ENCODE measurements at places on chromosomes 3 and 15. TPM values are rescaled to one million over a fixed set of nuclear protein-coding genes. Genes with fewer than 3 reads are reported as not detected.

DNA sequence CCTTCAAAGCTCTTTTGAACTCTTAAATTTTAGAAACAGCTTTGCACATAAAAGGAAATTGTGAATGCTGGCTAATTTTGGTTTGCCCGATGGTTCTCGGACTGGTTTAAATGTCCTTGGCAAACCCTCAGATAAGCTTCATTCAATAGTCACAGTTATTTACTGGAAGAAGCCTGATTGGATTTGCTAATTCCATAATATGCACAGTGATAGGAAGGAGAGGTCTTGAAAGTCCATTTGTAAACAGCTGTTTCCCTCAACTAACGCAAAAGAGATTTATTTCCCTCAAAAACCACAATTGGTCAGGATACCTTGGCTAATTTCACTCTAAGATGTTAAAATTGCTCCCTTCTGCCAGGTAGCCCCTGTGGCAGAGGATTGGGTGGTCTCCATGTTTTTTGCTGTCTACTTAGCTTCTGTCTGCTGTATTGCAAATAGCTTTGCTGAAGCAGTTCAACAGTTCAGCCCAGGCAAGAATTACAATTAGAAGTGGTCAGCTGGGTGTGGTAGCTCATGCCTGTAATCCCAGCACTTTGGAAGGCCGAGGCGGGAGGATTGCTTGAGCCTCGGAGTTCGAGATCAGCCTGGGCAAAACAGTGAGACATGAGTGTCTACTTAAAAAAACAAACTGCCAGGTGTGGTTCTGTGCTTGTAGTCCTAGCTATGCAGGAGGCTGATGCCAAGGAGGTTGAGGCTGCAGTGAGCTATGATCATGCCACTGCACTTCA, 30.6 kb upstream of the PROK2 start:
- H3K4me3 ChIP-seq = no peak overlapping the region
- H3K4me1 ChIP-seq = peaks cover 8% of the 10 kb centered on the region
- H3K27me3 ChIP-seq = no peaks in the 10 kb centered on the region
- H3K36me3 ChIP-seq = no peaks in the 10 kb centered on the region

The GOLGA6L25 gene
- not detected for polyA plus RNA-seq

GRCh38 chr3:144431134-144431533, 459.5 kb downstream of the DIPK2A start:
- no peaks in the 10 kb centered on the region for H3K4me1 ChIP-seq
- DNase-seq = no peak
- no peak overlapping the region for H3K4me3 ChIP-seq
- no peaks in the 10 kb centered on the region for H3K36me3 ChIP-seq
- H3K27me3 ChIP-seq = no peaks in the 10 kb centered on the region
- no peak overlapping the region for H3K27ac ChIP-seq

DNA sequence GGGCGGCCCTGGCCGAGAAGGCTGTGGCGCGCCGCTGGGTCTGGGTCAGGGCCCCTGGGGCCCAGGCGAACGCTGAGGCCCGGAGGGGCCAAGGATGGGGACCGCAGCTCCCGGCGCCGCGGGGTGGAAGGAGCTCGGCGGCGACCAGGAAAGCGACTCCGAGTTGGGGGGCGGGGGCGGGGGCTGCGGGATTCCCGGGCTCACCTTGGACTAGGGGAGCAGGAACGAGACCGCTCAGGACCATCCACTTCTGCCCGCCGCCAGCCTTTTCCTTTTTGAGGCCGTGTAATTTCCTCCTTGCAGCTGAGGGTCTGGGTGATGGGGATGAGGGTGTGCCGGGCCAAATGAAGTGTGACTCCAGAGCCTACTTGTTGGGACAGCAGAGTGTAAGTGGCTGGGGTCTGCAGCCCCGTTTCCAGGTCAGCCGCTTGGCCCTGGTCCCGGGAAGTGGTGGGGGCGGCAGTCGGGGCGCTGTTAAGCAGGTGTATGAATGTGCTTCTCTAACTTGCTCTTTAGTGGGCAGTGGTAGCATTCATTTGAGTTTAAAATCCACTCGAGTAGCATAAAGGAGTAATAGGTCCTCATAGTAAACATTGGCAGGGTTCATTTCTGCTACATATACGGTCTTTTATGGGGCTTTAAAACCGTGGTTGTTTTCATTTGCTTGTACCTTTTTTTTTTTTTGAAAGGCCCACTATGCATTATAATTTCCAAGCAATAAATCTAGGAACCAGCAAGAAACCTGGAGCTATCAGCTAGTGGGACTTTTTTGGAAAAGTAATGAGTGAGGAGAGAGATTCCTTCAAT, 717 bp downstream of the PXK start:
- H3K36me3 ChIP-seq = no peaks in the 10 kb centered on the region
- no peak for DNase-seq
- H3K27ac ChIP-seq = peak overlapping the region; percentile 94
- peaks cover 44% of the 10 kb centered on the region for H3K4me1 ChIP-seq
- peak overlapping the region; percentile 92 for H3K4me3 ChIP-seq

The STRC gene
- not detected for polyA plus RNA-seq

DNA sequence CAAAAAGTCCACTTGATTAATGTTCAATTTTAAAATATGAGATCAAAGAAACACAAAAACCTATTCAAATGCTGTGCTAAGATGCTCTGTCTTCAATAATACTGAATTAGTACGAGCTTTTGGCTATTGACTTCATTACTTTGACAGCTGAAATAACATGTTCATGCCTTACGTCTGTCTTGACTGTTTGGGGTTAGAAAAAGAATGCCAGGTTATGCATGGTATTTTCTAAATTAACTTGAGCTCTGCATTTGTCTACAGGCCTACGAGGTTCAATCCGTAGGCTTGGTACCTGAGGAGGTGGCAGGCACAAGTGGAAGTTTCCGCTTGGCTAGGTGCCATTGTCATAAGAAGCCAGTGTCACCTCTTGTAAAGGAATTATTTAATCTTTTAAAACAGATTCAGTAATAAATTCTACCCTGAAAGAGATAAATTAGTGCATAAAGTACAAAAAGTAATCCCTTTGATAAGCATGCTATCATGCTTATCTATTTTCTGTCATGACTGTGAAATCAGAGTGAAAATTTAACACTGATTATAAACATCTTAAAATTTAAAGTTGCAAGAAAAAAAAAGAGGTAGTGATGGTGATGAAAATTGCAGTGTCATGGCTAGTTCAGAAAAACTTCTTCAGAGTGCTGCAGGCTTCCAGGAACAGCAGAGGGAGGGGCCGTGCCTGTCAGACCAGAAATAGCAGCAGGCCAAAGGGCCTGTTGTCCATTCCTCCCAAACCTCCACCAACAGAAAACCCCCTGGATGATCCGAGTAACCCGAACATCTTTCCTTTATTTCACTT, 115.7 kb downstream of the ARRDC4 start:
- H3K4me1 ChIP-seq = peaks cover 31% of the 10 kb centered on the region
- H3K27me3 ChIP-seq = no peaks in the 10 kb centered on the region
- DNase-seq = peak; percentile 57
- H3K4me3 ChIP-seq = no peak overlapping the region

DNA sequence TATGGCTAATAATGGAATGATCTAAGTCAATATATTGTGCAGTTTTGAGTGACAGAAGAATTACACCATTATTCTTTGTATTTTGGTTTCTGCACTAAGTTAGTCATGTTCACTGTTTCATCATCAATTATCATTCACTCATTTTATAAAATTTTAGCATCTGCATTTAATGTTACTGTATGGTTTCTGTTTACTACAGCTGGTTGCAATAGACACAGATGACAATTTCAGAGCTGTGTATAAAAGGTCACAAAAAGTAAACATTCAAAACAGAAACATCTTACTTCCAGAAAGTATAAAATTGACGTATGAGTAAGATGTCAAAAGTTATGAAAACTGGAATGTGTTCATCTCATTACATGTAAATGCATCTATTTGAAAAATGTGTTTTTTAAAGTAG, 111.1 kb upstream of the GBE1 start:
- no peaks in the 10 kb centered on the region for H3K4me1 ChIP-seq
- no peaks in the 10 kb centered on the region for H3K36me3 ChIP-seq
- no peak overlapping the region for H3K27ac ChIP-seq
- H3K27me3 ChIP-seq = no peaks in the 10 kb centered on the region

DNA sequence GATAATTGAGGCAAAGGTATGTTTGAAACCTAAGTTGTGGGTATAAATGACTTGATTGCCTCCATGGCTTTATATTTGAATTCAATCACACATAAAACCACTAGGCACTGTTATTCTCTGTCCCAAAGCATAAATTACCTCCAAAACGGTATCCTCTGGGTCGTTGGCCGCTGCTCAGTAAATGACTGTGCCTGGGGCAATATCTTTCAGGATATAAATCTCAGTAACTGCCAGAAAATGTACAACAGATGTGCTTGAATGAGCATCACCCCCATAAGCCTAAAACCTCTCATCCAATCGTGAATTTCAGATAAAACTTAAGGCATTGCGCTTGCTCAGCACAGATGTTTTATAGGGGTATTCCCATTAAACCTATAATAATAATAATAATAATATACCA, 19.0 kb upstream of the C3orf49 start:
- H3K4me1 ChIP-seq = no peaks in the 10 kb centered on the region
- no peaks in the 10 kb centered on the region for H3K27me3 ChIP-seq
- no peak overlapping the region for H3K4me3 ChIP-seq
- no peak overlapping the region for H3K27ac ChIP-seq
- DNase-seq = no peak
- no peaks in the 10 kb centered on the region for H3K36me3 ChIP-seq

The SLC9A9 gene
- polyA plus RNA-seq = 27.0 TPM

DNA sequence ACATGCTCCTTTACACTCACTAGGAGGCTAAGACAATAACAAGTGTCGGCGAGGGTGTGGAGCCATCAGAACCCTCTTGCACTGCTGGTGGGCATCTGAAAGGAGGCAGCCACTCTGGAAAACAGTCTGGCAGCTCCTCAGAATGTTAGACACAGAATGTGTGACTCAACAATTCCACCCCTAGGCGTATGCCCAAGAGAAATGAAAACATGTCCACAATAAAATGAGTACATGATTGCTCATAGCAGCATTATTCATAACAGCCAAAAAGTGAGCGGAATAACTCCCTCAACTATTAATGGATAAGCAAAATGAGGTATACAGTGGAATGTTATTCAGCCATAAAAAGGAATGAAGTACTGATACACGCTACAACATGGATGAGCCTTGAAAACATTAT, 57.8 kb downstream of the WNT7A start:
- no peak overlapping the region for H3K27ac ChIP-seq
